ENCODE measurements at places on chromosomes 3 and 15. TPM values are rescaled to one million over a fixed set of nuclear protein-coding genes. Genes with fewer than 3 reads are reported as not detected.

DNA sequence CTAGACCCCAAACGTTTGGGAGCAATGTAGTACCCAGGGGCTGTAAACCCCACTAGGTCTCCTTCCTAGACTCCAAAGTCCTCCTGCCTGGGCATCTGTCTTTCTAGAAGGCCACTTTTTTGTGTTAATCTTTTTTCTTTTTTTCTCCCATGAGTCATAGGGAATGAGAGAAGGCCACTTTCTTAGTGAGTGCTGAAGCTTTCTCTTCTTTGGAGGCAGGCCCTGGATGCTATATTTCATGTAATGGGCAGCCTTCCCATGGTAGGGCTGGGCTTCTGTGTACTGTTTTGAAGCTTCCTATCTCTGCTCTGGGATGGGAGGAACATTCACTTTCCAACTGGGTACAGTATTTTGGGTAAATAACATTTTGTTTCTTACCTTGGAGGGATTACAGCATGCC lies 15.2 kb upstream of the RTP2 start:
- DNase-seq = no peak

DNA sequence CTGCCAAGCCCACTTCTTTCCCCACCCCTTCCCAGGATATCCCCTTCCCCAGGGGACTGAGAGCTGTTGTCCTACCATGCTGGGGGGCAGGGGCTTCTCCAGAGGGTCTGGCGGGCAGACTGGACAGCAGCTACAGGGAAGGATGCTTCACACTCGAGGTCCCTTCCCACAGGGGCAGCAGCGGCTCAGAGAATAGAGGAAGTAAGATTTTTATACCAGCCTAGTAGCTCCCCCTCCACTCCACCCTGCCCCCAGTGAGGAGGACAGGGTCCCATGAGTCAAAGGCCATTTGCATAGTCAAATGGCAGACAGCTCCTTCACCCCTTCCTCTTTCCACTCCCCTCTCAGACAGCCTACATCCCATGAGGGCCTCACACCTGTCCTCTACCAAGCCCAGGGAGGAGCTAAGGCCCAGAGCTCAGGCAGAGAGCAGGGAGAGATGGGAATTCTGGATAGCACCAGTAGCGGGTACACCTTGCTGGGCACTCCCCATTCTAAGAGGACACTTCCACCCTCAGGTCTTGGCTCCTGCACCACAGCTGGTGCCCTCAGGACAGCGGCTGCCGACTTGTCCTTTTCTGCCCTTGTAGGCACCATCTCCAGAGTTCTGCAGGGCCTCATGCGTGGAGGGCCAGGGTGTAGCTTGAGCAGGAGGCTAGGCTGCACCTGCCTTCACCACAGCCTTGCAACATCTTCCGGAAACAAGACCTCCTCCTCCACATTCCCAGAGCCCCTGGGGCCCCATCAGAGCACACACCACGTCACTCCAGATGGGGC lies at the start of gene TLR9:
Gene TLR9 (minus strand): TSS at position 194 of the 777 bp plus-strand sequence. CDS start 116 bp downstream, at position 78.
- DNase-seq = no peak

- DNase-seq = no peak
Observed at GRCh38 chr3:37237252-37237651, 62.9 kb upstream of the LRRFIP2 start.

CCR8 gene
- not detected for total RNA-seq

Data from lung microvascular endothelial cell (primary cell).